ENCODE measurements at places on chromosomes 6 and 20. TPM values are rescaled to one million over a fixed set of nuclear protein-coding genes. Genes with fewer than 3 reads are reported as not detected.

DNA sequence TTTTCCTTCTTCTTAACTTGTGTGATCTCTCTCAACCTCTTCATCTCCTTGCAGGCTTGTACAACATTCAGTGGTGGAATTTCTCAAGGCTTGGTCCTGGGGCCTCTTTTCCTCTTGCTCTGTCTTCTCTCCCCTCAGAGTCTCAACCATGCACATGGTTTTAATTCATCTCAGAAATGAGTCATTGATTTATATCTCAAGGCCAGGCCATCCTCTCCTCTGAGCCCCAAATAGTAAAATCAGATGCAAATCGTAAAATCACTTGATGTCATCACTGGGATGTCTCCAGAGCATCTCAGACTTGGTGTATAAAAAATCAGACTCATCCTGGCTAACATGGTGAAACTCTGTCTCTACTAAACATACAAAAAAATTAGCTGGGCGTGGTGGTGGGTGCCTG lies 85.0 kb downstream of the FNDC1 start:
- no peak for DNase-seq

Gene MAD2L1BP
- 31.7 TPM for total RNA-seq

Gene DAAM2
- total RNA-seq, result 0.04 TPM

Gene POLH
- 24.3 TPM for total RNA-seq
